Upper lobe of left lung (tissue), 6 donors: ENCODE measurements at places on chromosomes 1 and 21. TPM values are rescaled to one million over a fixed set of nuclear protein-coding genes. Genes with fewer than 3 reads are reported as not detected.

Gene C1orf53
- total RNA-seq: 2.5 TPM

Gene GJB3
- 2.2 TPM for total RNA-seq

Gene DLGAP3
- 0.30 TPM for total RNA-seq

Gene TTC34
- 0.76 TPM for total RNA-seq

GRCh38 chr21:36141513-36141925 is 6.6 kb downstream of the CBR3 start:
- no peaks in the 10 kb centered on the region for H3K27me3 ChIP-seq
- no peaks in the 10 kb centered on the region for H3K4me1 ChIP-seq
- H3K4me3 ChIP-seq: no peak overlapping the region

DNA sequence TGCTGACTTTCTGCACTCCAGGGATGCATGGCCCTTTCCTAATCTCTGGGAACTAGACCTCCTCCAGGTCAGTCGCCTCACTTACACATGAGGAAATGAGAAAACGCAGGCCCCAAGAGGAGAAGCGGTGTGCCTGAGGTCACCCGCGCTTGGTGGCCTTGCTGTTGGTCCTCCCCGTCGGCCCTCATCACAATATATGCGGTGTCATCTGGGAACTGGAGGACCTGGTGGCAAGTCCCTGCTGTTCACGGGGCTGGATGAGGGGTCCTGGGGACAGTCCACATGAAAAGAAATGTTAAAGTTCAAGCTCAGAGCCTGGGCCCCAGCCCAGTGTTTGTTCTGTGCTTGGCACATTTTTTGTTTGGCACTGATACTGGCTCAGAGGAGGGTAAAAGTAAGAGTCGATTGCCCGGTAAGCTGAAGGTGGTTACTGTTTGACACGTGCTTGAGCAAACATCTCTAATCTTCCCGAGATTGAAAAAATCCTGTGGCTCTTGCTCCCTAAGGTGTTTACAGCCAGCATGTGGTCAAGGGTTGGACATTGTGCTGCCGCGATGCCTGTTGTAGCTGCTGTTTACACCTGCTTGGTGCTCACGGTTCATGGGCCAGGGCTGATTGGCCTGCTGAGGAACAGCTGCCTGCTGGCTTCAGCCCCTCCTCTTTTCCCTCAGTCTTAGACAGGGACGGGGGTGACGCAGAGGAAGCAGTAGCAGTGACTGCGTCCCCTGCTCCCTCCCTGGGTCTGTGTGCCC is 5.2 kb downstream of the COQ8A start:
- no peaks in the 10 kb centered on the region for H3K27me3 ChIP-seq
- peak overlapping the region; percentile 80 for H3K27ac ChIP-seq
- H3K36me3 ChIP-seq: no peaks in the 10 kb centered on the region
- DNase-seq: peak; percentile 73
- peaks cover 13% of the 10 kb centered on the region for H3K4me1 ChIP-seq

- no peak for DNase-seq
- no peaks in the 10 kb centered on the region for H3K4me1 ChIP-seq
- H3K36me3 ChIP-seq: no peaks in the 10 kb centered on the region
- no peaks in the 10 kb centered on the region for H3K27me3 ChIP-seq
- no peak overlapping the region for H3K27ac ChIP-seq
These were observed 164.4 kb upstream of the DPT start for GRCh38 chr1:168893359-168893801.

DNA sequence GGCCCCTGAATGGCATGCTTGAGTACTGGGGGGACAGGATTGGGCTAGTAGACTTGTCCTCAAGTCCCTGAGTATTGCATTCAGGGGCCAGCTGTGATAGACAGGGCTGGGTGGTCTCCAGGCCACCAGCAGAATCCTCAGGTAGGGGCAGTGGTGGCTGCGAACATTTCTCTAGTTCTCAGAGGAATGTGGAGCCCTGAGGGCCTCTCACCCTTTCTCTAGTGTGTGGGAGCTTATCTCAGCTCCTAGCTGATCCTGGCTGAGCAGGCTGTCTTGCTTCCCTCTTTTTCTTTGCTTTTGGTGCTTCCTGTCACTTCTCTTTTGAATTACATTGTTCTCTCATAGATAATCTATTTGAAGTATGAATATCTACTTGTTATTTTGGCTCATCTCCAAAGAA is 30.0 kb upstream of the PM20D1 start:
- H3K4me3 ChIP-seq: no peak overlapping the region
- no peaks in the 10 kb centered on the region for H3K4me1 ChIP-seq
- no peak overlapping the region for H3K27ac ChIP-seq

DNA sequence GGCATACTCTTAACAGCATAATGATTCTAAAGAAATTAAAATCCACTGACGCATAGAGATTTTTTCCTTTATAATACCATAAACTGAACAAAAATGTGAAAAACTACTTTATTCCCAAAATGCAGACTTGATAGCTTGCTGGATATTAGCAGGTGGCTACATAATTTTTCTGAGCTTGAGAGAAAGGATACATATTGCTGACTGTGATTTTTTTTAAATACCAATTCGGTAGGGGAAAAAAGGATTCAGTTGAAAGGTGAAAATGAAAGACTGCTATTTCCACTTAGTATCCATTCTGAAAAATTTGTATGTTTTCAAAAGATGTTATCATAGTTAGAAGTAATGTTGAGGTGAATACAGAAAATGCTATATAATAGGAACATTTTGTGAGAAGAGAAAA is 90.0 kb upstream of the MAP1LC3C start:
- H3K27me3 ChIP-seq: no peaks in the 10 kb centered on the region
- DNase-seq: no peak
- no peak overlapping the region for H3K4me3 ChIP-seq
- H3K36me3 ChIP-seq: no peaks in the 10 kb centered on the region

GRCh38 chr1:198352975-198353695 is 187.3 kb downstream of the ATP6V1G3 start:
- DNase-seq: no peak
- H3K27ac ChIP-seq: no peak overlapping the region
- H3K4me1 ChIP-seq: no peaks in the 10 kb centered on the region
- no peaks in the 10 kb centered on the region for H3K27me3 ChIP-seq
- H3K36me3 ChIP-seq: no peaks in the 10 kb centered on the region
- H3K4me3 ChIP-seq: no peak overlapping the region

- H3K36me3 ChIP-seq: peaks cover 53% of the 10 kb centered on the region
- no peaks in the 10 kb centered on the region for H3K27me3 ChIP-seq
- DNase-seq: no peak
- H3K4me1 ChIP-seq: peaks cover 38% of the 10 kb centered on the region
- H3K4me3 ChIP-seq: no peak overlapping the region
These were observed 7.7 kb downstream of the GLUL start for GRCh38 chr1:182383934-182384333.

DNA sequence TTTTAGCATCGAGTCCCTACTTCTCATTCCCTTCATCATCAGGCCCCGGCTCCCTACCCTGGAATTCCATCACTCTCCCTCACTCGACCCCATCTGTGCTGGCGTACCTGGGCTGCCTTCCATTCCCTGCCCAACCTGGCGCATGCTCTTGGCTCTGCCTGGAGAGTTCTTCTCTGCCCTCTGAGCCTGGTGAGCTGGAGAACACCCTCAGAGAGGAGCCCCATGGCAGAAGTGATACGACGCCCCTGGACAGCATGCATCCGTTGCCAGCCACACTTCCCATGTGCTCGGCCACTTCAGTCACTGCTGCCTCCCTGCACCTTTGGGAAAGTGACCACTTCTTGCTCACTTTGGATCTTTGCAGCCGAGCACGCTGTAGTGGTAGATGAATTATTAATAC is 30.1 kb downstream of the OLFML2B start:
- H3K36me3 ChIP-seq: no peaks in the 10 kb centered on the region
- no peak overlapping the region for H3K27ac ChIP-seq
- no peak for DNase-seq
- no peaks in the 10 kb centered on the region for H3K27me3 ChIP-seq
- no peak overlapping the region for H3K4me3 ChIP-seq
- peaks cover 3% of the 10 kb centered on the region for H3K4me1 ChIP-seq

DNA sequence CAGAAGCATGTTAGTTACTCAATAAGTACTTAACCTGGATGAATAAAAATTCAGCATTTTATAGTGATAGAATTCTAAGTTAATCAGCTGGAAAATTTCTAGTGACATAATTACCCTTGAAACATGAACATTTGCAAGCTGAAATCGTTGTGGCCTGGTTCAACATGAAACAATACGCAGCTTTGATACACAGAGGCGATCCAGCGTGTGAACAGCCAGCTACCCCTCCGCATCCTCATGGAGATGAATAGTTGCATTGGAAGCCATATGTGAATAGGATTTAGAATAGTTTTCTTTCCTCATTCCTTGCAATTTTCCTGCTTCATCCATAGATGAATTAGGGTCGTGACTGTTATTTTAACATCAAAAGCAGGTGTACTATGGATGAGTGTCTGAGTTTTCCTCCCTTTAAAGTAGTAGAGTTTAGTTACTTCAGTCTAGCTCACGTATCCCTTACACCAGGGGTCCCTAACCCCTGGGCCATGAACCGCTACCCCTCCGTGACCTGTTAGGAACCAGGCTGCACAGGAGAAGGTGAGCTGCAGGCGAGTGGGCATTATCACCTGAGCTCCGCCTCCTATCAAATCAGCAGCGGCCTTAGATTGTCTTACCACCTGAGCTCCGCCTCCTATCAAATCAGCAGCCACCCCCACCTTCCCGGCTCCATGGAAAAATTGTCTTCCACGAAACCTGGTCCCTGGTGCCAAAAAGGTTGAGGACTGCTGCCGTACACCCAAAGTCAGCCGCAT is 6.2 kb upstream of the TARBP1 start:
- H3K4me1 ChIP-seq: no peaks in the 10 kb centered on the region
- H3K4me3 ChIP-seq: no peak overlapping the region
- no peak overlapping the region for H3K27ac ChIP-seq
- H3K36me3 ChIP-seq: no peaks in the 10 kb centered on the region
- H3K27me3 ChIP-seq: no peaks in the 10 kb centered on the region

DNA sequence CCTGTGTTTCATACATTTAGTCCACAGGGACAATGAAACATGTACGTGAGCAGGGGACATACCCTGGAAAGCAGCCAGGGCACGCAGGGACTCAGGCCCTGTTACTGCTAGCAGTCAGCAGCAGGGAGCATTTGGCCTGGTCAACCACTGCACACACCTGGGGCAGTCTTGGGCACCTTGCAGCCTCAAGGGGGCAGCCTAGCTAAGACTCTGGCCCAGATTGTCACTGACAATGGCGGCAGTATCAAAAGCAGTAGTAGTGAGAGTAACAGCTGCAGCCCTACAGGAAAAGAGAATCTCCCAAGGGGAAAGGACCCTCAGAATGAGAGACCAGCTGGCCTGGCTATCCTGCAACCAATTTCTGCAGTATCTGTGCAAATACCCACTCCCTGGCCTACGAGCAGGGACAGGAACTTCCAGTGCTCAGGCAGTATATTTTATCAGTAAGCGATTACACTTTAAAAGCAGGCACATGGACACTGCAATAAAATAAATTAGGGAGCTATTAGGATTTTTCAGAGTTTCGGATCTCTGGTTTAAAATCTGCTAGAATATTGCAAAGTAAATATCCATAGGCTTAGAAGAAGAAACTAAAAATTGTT is 475.6 kb downstream of the LTN1 start:
- H3K27me3 ChIP-seq: no peaks in the 10 kb centered on the region
- H3K4me3 ChIP-seq: no peak overlapping the region
- H3K36me3 ChIP-seq: no peaks in the 10 kb centered on the region

- peaks cover 3% of the 10 kb centered on the region for H3K27me3 ChIP-seq
- peaks cover 10% of the 10 kb centered on the region for H3K4me1 ChIP-seq
- no peaks in the 10 kb centered on the region for H3K36me3 ChIP-seq
- H3K4me3 ChIP-seq: no peak overlapping the region
- H3K27ac ChIP-seq: no peak overlapping the region
These were observed 110.3 kb downstream of the KCNN3 start for GRCh38 chr1:154759793-154760192.

DNA sequence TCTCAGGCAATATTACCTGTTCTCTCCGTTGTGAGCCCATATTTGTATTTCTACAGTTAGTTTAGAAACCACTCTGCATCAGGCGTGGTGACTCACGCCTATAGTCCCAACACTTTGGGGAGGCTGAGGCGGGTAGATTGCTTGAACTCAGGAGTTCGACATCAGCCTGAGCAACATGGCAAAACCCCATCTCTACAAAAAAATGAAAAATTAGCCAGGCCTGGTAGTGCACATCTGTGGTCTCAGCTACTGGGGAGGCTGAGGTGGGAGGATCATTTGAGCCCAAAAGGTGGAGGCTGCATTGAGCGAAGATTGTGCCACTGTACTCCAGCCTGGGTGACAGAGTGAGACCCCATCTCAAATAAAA is 19.7 kb upstream of the ID3 start:
- DNase-seq: no peak
- peak overlapping the region; percentile 78 for H3K27ac ChIP-seq
- peaks cover 34% of the 10 kb centered on the region for H3K4me1 ChIP-seq
- no peaks in the 10 kb centered on the region for H3K36me3 ChIP-seq
- H3K27me3 ChIP-seq: no peaks in the 10 kb centered on the region

DNA sequence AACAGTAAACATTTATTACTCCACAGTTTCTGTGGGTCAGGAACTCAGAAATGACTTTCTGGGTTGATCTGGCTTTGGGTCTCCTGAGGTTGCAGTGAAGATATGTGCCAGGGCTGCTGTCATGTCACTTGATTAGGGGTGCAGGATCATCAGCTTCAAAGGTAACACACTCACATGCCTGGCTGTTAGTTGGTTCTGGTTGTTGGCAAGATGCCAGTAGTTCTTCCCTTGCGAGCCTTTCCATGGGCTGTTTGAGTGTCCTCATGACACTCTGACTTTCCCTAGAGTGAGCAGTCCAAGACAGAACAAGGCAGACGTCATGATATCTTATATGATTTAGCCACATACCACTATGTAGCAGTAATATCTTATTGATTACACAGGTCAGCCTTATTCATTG is 1.8 kb downstream of the SWT1 start:
- no peak overlapping the region for H3K27ac ChIP-seq
- no peak for DNase-seq
- peaks cover 14% of the 10 kb centered on the region for H3K36me3 ChIP-seq
- H3K4me3 ChIP-seq: no peak overlapping the region

DNA sequence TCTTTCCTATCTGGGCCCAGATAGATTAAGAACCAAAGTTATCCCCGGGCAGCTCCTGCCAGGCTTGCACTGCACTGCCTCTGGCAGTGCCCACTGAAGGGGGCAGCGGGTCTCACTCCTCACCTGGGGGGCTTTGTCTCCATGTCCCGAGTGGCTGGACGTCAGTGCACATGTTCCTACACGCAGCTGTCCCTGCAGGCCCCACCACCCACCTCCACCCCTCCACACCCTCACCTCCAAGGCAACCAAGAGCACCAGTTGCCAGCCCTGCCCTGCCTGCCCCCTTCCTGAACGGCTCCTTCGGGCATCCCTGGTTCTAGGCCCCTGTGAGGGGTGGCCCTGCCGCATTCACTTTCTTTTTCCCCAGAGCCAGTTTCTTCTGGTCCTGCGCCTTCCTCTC is 147.2 kb downstream of the PEX14 start:
- no peak for DNase-seq
- no peaks in the 10 kb centered on the region for H3K27me3 ChIP-seq

- H3K4me3 ChIP-seq: no peak overlapping the region
- H3K27me3 ChIP-seq: no peaks in the 10 kb centered on the region
- DNase-seq: no peak
- no peak overlapping the region for H3K27ac ChIP-seq
These were observed 24.7 kb upstream of the CNN3 start for GRCh38 chr1:94951509-94952208.

DNA sequence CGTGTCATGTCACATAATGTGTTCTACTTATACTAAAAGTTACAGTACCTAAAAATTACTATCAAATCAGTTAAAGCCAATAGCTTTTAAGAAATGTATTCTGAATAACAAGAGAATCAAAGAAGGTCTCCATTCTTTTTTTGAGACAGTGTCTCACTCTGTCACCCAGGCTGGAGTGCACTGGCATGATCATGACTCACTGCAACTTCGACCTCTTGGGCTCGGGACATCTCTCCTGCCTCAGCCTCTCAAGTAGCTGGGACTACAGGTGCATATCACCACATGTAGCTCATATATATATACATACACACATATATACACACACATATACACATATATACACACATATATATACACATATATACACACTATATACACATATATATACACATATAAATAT is 20.1 kb downstream of the COP1 start:
- no peaks in the 10 kb centered on the region for H3K36me3 ChIP-seq
- H3K4me1 ChIP-seq: peaks cover 11% of the 10 kb centered on the region
- DNase-seq: no peak
- no peak overlapping the region for H3K27ac ChIP-seq
